ENCODE measurements at places on chromosomes 6 and 20.
A peak's percentile ranks its signal among the peaks of the same experiment; 100 is the strongest.

DNA sequence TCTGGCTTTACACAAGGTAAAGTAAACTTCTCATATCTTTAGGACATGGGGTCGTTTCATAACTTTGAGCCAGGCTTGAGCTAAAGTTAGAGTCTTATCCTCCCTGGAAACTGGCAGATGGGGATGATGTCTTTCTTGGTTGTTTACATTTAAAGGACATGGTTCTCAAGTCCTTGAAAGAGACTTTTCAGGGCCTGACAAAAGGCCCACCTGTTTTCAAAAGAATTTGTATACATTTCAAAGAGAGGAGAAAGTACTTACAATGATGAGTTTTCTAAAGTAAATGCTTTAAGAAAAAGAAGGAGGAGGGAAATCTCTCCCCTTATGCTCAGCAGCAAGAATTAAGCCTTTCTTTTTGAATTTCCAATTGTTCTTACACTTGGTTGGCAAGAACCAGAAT, 45.7 kb upstream of the TINAG start:
- DNase-seq = no peak

DNA sequence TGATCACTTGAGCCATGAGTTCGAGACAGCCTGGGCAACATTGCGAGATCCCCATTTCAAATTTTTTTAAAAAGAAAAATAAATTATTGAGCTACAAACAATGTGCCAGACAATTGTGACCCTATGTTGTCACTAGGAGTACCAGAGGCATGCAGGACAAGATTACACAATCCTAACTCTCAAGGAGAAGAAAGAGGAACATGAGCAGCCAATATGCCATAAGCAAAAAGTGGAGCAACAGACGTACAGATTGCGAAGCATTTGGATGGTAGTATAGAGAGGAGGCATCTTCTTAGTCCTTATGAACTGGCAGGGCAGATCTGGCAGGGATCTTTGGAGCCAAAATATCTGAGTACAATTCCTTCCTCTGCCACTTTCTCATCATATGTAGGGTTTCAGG, 156.4 kb downstream of the OR2B2 start:
- no peak for DNase-seq

DNA sequence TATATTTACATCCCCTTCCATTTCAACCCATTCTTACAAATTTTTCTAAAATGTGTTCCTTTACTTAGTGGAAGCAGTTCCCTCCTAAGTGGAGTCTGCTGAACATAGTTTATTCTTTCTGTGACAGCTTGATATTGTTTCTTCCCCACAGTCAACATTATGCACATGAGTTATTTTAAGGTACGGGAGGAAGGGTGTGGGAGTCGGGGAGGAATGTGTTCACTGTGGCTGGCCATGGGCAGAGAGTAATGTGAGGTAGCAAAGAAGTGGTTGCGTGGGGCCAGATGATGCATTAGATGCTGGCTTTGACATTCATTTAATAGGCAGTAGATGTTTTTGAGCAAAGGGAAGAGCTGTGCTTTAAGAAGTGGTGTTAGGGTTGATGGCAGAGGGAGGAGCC, 98.5 kb downstream of the ARMC2 start:
- peak; percentile 34 for DNase-seq

DNA sequence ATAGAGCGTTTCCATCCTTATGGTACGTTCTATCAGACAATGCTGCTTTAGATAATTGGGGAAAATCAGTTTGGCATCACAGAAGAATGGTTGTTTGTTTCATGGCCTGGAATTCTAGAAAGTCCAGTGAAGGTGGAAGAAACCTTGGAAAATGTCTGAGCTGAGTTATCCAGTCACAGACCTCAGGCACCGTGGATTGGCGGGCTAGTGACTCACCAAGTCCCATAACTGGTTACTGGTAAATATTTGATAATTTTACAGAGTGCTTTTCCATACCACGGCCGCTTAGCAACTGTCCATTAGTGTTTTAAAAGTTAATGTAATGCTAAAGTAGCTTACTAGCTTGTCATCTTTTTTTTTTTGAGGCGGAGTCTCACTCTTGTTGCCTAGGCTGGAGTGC, 99.4 kb downstream of the SLC35B3 start:
- no peak for DNase-seq

DNA sequence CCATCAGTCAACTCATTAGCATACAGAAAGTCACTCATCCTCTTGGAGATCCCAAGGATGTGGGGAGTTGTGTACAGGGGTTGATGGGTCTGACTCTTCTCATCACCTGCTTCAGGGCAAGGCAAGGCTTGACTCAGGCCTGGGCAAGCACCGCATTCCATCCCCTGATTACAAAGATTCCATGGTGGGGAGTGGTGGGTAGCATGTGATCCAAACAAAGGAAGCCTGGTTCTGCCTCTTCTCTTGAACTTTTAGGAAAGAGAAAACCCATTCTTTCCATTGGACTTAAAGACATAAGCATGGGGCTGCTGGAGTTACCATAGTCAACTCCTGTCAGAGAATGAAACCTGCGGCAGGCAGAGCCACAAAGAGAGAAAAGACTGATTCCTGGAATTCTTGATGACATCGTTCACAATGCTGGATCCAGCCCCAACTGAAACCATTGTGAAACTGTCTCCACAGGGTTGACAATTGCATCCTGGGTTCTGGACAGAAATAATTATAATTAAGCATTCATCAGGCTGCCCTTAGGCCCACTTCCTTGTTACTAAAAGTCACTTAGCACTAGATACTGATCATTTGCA, 235.8 kb upstream of the KCNG1 start:
- peak; percentile 34 for DNase-seq

DNA sequence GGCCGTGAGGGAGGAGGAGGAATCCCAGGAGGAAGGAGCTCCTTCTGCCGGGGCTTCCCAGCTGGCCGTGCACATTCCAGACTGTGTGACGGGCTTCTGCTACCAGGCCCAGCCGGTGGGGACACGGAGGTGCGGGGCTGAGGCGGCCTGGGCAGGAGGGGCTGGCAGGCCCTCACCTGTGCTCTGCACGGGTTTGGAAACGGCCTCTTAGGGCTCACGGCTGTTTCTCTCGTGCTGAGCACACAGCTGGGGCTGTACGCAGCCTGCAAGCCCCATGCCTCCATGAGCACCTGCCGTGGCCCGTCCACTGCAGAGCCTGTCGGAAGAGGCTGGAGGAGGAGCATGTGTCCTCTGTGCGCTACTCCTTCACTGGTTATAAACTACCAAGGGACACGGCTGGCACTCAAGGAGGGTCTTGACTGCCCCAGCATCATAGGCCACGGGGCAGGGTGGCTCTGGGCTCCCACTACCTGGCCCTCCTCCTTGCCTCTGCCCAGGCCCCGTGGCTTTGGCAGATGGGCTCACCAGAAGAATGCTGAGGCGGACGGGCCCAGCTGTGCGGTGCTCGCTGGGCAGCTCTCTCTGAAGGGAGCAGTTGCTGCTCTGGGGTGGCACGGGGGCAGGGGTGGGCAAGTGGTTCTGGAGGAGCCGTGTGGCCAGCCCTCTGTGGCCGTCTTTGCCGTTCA, 15.8 kb downstream of the NPEPL1 start:
- no peak for DNase-seq

DNA sequence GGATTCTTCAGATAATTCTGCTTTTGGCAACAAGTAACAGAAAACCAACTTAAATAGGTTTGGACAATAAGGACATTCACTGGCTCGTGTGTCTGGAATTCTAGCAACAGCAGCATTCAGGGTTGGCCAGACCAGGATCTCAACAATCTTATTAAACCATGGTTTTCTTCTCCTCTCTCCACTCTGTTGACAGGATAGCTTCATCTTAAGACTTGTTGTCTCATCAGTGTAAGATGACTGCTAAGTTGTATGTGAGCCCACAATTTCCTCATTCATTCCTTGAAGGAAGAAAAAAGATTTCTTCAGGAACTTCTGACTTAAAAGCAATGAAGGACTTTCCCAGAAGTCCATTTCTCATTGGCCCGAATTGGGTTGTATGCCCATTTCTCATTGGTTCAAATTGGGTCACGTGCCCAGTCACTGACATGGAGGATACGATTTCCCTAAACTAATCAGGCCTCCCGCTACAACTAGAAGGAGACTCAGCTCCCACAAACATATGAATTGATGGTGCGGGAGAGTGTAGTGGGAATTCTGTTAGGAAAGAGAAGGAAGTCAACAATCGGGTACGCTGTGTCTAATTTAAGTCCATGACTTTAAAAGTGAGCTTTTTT, 83.7 kb downstream of the SLC22A3 start:
- DNase-seq = peak; percentile 59

Data from AG10803 (cell line).